ENCODE measurements at places on chromosomes 12 and 14.

GRCh38 chr12:84508851-84509260 lies 403.7 kb downstream of the SLC6A15 start:
- DNase-seq, result no peak

- no peak for DNase-seq
These were observed 222.8 kb downstream of the EGLN3 start for GRCh38 chr14:33728010-33728498.

DNA sequence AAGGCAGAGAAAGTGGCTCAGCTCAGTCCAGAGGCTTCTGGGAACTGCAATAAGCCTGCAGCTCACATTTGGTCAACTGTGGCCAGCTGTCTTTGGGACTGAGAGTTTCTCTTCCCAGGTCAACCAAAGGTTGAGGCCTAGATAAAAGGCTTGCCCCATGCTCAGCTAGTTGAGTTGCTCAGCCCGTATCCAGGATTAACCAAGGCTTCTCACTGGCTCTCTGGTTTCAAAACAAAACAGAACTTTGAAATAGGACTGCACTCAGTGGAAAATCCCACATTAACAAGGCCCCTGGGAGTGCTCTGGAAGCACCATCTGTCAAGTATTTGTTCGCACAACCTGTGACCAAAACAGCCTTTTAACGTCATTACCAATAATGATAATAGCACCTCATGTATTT lies 40.3 kb upstream of the NUAK1 start:
- no peak for DNase-seq

DNA sequence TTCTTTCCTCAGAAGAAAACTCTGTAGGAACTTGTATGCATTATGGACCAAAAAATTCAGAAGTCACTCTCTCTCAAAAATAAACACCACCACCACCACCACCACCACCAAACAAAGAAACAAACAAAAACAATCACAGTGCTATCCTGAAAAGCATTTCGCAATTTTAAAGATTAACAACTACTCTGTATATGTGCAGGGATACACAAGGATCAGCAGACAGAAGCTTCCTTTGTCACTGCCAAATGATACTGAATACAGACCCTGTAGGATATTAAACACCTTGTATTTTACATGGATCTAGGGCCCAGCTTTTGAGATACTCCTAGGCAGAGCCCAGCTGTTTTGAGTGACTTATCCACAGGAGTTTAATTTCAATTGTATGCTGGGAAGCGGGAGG lies 31.7 kb downstream of the ATP2B1 start:
- no peak for DNase-seq

DNA sequence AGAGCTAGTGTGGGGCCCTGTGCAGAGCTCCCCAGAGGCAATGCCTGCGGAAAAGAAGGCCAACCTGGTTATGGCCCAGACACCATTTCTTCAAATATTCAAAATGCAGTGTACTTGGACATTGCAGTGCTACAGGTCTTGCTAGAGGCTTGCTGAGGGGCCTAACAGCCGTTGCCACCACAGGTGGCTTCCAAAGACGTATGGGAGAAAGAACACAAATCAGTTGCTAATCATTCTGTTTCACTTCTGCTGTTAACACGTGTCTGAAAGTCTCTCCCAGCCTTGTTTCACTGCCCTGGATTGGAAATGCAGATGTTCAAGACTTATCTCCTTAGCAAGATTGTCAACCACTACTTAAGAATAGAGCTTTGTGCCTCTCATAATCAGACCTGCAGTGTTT lies 925.9 kb downstream of the GALC start:
- no peak for DNase-seq

DNA sequence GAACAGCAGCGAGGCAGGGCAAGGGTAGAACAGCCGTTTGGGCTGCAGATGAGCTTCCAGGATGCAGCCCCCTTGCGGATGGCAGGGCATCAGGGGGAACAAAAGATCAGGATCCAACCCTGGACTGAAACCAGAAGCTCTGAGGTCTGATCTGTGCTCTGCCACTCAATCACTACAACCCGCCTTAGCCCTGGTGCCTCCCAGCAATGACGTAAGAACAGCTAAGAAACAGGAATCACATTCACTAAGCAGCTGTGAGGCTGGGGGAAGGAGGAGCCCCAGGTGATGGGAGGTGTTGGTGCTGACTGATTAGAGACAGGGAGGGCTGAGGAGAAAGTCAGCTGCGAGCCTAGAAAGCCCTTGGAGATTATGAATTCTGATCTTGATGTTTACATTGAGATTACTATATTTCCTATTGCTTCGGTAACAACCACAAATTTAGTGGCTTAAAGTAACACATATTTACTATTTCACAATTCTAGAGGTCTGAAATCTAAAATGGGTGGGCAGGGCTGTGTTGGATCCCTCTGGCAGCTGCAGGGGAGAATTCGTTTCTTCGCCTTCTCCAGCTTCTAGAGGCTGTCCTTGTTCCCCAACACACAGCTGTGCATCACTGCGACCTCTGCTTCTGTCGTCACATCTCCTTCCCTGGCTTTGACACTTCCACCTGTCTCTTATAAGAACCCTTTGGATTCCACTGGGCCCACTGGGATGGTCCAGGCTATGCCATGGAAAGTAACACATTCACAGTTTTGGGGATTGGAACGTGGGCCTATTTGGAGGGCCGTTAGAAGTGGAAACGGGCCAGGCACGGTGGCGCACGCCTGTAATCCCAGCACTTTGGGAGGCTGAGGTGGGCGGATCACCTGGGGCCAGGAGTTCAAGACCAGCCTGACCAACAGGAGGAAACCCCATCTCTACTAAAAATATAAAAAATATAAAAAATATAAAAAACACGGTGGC lies 6.1 kb upstream of the CD9 start:
- no peak for DNase-seq

- DNase-seq, result peak; percentile 90
These were observed at the start of gene KLHDC1 for GRCh38 chr14:49692811-49693734. Gene KLHDC1 (plus strand): TSS chr14:49693120. CDS start chr14:49693195, 75 bp downstream.

GRCh38 chr14:22556021-22556989 lies 32.7 kb downstream of the DAD1 start:
- no peak for DNase-seq

- DNase-seq, result peak; percentile 93
These were observed 3.7 kb upstream of the SETD1B start for GRCh38 chr12:121799842-121800693.

All from coronary artery (tissue), 2 donors.